ENCODE measurements at places on chromosomes 2 and 18.

DNA sequence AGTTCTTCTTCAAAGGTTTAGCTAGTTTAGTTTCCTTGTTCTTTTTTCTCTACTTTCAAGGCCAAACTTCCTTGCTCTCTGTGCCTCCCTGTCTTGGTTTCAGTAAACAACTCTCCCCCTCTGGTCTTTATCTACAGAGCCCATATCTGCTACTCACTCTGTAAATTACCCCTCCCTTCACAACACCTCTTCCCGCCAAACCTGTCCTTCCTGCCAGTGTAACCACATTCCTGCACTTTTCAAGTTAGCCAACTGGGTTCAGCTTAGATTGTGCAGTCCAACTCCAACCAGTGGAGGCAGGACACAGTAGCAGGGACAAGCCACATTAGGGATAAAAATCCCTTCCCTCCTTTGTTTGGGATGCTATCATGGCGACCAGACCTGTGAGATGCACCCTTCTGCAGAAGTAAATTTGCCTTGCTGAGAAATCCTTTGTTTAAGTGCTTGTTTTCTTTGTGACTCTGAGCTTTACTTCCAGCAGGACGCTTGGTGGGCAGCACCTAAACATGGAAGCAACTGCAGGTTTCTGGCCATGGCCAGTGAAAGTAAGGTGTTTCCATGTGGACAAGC, 706.0 kb downstream of the KCNJ3 start:
- DNase-seq: no peak

DNA sequence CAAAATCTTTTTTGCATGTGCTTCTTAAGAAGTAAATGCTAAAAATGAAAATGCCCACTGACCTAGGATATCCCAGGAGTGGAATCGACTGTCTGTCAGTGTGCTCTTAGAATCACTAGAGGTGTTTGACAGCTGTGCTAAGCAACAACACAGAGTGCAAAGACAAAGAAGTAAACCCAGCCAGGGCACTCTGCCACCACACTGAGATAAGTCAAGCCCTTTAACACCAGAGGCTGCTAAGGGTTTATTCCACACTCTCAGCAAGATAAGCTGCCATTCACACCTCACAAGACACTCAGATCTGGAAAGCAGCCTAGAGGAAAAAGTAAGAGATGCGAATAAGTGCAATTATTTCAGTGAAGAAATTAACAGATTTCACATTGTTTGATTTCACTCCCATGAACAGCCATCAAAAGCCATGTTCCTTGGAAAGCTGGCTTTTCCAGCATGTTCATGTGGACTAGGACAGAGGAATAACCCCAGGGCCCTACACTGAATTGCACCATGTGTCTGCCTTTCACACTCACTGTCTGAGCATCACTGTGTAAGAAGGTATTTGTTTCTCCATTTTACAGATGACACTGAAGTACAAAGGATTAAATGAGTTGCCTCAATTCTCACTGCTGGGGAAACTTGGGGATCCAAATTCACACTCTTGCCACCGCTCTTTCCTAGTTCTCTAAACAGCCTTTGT, 6.0 kb upstream of the BMP10 start:
- no peak for DNase-seq

DNA sequence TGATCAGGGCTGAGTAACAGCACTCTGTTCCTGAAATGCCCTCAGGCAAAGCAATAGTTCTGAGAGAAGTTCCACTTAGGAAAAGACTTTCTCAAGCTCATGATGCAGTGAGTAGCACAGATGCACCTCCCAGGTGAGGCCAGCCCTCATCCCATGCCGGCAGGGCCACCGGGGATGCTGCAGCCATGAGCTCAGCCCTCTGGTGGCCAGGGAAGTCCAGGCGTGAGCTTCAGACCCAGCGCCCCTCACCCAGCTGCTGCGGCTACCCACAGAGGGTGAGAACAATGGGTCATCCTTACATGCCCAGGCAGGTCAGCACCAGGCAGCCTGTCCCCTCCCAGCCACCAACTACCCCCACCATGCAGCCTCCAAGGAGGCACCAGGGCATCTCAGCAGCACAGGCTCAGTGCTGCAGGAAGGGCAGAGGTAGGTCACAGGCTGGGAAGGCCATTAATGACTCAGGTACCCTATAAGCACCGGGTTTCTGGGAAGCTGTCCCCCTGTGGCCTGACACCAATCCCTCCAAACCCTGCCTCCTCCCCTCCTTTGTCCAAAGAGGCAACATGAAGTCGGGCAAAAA, 50.6 kb downstream of the TTC32 start:
- DNase-seq: no peak

- DNase-seq: no peak
Measured at GRCh38 chr2:170821531-170822289, 5.0 kb downstream of the GAD1 start.

GRCh38 chr2:47946593-47946992, 40.3 kb upstream of the FBXO11 start:
- DNase-seq: no peak

DNA sequence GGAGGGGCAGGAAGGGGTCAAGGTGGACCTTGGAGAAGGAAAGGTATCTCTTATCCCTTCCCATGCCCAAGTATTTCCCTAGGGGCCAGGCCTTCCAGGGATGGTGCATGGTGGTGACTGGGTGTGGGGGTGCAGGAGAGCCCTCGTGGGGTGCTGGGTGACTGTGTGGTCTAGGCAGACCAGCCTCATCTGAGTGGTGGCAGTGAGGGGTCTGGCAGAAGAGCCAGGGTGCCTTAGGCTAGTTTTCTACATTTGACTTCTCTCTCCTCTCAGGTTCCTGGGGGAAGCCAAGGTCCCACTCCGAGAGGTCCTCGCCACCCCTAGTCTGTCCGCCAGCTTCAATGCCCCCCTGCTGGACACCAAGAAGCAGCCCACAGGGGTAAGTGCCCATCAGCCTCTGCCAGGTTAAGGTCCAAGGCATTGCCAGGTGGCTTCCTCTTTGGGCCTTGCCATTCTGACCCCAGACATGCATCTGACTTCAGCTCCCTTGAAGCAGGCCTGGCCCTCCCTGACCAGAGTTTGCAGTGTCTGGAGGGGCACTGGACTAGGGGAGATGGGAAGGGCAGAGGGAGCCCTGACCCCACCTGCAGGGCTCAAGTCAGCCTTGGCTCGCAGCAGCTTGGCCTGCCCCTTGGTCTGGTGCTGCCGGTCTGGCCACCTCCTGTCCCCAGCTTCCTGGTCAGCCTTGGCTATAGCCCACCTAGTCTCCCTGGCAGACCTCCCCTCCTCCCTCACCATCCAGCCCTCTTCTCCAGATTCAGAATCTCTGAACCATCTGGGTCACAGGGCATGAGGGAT, 49.8 kb downstream of the DYSF start:
- no peak for DNase-seq

- no peak for DNase-seq
Measured at GRCh38 chr2:43340066-43340465, 113.7 kb upstream of the ZFP36L2 start.

DNA sequence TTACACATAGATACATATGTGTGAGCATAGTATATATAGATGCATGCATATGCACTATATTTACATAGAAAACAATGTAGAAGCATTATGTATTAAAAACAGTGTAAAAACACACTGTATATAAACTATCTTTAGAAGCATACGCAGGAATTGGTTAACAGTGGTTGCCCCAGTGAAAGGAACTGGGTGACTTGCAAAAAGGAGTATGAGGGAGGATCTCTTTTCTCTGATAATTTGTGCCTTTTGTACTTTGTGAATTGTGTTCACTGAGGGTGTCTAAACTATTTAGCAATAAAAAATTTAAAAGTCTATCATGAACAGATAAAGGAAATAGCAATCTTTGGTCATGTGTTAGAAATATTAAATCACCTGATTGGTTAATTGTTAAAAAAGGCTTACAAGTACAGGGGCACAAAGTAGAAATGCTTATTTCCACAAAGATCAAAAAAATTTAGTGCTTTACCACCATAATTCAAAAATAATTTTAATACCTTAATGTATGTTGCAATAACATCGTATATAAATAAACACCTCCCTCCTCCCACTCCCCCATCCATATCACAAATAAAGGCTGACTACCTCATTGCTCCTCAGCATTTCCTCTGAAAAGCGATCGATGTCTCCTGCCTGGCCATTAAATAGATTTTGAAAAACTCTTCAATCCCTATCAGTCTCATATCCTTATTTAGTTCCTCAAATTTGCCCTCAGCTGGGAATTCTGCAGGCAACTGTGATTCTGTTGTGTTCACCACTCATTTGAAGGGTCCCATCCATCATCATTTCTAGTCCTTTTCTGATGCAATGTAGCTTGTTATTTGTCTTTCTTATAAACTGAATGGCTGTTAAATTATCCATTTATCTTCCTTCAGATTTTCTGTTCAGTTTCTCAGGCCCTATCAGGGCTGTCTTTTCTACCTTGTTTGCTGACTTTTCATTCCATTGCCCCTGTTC, 257.3 kb downstream of the AGPS start:
- no peak for DNase-seq

DNA sequence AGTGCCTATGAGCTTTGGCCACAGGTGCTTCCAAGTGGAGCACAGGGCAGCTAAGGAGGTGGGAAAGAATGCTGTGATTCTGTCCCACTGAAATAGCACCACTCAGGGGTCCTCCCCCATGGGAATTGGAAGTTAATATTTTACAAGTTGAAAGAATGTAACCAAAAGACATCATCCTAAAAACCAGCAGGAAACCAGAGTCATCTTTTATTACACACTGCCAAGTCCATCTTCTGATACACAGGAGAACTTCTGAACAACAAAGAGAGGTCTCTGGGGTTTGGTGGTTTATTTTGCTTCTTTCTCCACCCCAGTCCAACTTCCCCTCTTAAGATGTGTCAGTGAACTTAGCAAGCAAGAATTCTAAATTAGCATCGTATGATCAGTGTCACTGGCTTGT, 47.7 kb downstream of the COLEC12 start:
- no peak for DNase-seq

DNA sequence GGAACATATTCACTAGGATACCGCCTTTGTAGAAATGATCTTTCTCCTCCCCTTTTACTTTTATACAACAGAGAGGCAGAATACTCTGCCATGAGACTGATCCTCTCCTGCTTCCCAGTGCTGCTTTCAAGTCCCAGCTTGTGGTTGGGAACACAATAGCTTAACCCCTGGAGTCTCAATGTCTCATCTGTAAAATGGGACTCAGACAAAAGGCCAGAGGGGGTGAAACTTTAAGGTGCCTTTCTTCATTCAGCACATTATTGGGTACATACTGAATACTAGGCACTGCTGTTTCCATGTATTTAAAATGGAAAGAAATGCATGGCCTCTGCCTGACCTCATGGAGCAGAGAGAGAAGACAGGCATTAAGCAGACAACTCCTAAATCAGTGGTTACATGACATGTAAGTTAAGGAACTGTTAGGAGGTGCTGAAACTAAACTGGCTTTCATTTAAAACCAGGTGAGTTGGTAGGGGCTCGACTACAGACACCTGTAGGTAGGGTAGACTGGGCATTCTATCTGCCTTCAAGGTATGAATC, 53.8 kb downstream of the MAP4K4 start:
- no peak for DNase-seq

DNA sequence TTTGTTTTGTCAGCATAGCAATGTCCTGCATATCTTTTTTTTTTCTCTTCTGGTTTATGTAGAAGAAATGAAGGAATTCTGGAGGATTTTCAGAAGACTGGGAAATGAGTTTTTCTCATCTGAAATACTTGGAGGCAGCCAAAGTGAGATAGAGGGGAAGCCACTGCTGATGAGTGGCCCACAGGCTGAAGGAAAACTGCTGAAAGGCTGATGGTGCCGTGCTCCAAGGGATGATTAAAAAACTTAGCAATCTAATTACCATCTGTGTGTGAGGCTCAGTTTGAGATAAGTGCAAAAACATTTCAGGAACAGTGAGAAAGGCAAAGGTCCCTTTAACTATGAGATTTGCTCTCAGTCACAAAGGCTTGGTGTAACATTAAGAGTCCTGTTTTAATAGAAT, 98.5 kb downstream of the EVA1A start:
- no peak for DNase-seq

DNA sequence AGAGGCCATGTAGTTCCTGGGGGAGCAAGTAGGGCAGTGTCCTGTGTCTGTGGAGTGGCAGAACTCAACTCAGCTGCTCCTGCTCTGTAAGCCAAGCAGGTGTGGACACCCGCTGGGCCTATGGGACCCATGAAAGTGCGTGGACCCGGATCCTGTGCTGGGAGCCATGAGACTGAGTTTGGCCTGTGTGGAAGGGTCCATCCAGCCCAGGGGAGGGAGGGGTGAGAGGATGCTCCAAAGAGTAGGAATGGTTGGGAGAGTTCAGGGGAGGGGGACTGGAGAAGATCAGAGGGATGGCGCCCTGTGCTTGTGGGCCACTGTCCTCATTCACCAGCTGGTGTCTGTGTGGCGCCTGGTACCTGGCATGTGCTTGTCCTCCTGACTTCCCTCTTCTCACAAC, 226.4 kb upstream of the HS6ST1 start:
- no peak for DNase-seq

DNA sequence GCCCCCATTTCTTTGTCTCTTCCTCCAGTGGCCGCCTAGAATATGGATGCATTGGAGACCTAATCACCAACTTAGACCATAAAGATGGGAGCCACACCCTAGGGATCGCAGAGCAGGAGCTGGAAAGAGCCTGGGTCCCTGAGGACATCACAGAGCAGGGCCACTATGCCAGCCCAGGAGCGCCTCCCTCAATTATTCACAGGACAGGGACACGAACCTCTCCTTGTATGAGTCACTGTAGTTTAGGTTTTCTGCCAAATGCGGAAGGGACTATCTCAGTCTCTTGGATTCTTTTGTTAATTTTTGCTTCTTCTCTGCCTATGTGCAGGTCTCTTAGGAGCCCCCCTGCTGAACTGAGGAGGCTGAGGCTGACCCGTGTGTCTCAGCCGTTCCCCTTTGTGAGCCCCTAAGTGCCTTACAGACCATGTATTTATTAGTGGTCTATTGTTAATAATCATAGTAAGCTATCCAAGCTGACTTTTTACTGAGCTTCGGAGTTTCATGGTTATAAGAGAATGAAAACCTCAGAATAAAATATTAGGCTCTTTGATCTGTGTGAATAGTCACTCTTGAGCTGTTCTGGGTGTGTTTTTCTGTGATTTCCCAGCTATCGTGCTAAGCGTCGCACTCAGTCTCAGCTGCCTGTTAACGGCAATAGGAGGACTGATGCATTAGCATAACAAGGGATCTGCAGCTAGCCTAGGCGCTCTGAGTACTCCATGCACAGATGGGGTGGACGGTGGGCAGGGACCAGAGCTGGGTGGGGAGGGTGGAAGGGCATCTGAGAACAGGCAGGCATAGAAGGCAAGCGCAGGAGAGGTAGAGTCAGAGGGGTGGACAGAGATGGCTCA, 12.7 kb upstream of the PTPN4 start:
- no peak for DNase-seq

- no peak for DNase-seq
Measured at GRCh38 chr2:7094231-7094741, 177.1 kb downstream of the RNF144A start.

DNA sequence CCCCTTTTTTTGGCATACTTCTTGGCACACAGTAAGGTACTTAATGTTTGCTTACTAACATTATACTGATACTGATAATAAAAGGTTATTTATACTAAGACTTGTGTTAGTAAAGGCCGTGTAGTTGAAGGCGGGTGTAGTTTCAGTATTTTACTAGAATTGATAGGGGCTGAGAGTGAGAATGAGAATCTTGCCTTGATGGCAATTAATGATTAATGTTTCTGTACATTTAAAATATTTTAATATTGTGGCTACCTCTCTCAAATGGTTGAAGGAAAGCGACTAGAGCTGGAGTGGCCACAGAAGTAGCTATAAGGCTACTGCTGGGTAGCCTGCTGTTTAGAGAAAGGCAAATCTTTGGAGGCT, 29.3 kb downstream of the PELI1 start:
- no peak for DNase-seq
